ENCODE measurements at places on chromosomes 7 and 10.
A peak's percentile ranks its signal among the peaks of the same experiment; 100 is the strongest.

DNA sequence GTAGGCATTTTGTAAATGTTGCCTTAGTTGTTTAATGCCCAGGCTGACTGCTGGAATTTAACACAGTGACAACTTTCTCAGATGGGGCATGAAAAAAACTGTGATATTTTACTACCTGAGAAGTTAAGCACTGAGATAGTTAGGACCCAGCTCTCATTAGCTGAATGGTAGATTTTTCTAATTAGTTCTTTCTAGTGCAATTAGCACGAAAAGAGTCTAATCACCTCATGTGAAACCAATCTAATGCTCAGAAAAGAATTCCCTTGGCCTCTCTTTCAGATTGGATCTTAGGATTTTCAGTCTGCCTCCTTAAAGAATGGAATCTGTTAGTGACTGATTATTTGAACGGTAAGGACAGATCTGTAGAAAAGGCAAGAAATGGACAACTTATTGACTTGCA lies 743.2 kb downstream of the AUTS2 start:
- no peak for DNase-seq

DNA sequence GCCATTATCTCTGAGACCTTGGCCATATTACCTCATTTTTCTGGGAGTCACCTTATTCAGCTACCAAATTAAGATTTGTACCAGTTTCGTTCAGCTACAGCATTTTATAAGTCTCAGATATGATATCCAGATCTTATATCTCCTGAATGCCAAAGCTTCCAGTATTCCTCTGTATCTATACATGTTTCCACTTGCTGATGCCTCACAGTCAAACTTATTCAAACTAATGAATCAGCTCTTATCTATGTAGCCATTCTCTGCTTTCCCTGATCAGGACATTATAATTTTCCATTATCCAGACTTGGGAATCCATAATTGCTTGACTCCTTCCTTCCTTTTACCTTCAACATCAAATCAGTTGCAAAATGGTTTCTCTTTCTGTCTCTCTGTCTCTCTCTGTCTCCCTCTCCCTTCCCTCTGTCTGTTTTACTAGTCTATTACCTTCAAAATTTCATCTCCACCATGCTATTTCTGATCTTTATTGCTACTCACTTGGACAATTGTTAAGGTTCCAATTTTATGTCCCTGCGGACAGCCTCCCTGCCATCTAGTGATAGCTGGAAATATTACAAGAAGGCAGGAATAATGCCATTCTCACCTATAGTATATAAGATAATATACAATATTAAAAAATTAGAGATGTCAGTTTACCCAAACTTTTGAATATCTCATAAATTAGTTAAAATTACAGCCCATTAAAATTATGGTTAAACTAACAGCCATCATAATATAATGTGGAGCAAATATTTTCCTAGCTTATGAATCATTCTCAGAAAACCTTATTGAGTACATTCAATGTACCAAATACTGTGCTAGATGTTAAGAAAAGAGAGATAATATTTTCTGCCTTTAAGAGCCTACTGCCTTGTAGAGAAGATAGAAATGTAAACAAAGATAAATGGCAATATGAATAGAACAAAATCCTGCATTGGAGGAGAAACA lies 89.8 kb downstream of the PCLO start:
- peak; percentile 7 for DNase-seq

GRCh38 chr10:29737074-29737593 lies 102.4 kb upstream of the SVIL start:
- peak; percentile 39 for DNase-seq

- DNase-seq: no peak
Measured at GRCh38 chr10:62880162-62880561, 64.0 kb upstream of the EGR2 start.

- DNase-seq: no peak
Measured at GRCh38 chr10:48439581-48440041, 133.1 kb downstream of the MAPK8 start.

Measured in Caco-2 (cell line).